ENCODE measurements at places on chromosomes 13 and 19.

DNA sequence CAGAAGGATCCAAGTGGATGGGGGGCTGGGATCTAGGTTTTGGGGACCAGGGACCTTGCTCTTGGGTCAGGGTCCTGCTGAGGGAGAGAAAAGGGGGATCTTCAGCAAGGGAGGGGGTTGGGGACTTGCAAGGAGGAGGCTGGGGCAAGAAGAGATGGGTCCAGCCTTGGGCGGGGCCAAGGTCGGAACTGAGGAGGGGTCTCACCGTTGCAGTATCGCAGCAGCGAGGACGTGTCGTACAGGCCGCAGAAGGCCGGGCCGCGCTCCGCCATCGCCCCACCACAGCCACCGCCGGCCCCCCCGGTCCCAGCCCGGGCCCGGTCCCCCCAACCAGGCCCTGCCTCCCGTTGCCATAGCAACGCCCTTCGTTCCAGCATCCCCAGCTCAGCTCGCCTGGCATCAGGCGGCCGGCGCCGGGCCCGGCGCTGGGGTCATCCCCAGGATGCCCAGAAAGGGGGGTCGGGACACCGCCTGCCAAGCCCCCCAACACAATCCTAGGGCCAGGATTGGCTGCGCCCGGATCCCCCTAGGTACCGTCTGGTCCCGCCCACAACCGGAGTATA, 6.0 kb upstream of the EML2 start:
- no peak for DNase-seq

- no peak for DNase-seq
Observed at GRCh38 chr13:63287926-63288325, 1872.3 kb upstream of the PCDH20 start.

DNA sequence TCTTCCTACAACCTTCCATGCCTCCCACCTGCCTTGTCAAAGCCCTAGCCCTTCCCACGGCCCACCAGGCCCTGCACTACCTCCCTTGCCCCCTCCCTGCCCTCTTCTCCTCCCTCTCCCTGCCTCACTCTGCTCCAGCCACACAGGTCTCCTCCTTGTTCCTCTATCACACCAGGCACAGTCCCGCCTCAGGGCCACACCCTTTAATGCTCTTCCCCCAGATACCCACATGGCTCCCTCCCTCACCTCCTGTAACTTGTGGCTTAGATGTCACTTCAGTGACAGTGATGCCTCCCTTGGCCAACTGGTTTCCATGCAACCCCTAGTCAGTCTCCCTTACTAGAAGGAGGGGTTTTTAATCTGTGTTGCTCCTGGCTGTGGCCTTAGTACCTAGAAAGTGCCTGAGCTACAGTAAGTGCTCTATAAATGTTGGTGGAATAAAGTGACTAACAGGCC, 1.3 kb downstream of the SIRT6 start:
- no peak for DNase-seq

- no peak for DNase-seq
Observed at GRCh38 chr19:13499692-13500091, 6.6 kb downstream of the CACNA1A start.

GRCh38 chr19:15507068-15508034, 974 bp upstream of the CYP4F22 start:
- no peak for DNase-seq

- no peak for DNase-seq
Observed at GRCh38 chr13:30924721-30925120, 7.7 kb upstream of the TEX26 start.

DNA sequence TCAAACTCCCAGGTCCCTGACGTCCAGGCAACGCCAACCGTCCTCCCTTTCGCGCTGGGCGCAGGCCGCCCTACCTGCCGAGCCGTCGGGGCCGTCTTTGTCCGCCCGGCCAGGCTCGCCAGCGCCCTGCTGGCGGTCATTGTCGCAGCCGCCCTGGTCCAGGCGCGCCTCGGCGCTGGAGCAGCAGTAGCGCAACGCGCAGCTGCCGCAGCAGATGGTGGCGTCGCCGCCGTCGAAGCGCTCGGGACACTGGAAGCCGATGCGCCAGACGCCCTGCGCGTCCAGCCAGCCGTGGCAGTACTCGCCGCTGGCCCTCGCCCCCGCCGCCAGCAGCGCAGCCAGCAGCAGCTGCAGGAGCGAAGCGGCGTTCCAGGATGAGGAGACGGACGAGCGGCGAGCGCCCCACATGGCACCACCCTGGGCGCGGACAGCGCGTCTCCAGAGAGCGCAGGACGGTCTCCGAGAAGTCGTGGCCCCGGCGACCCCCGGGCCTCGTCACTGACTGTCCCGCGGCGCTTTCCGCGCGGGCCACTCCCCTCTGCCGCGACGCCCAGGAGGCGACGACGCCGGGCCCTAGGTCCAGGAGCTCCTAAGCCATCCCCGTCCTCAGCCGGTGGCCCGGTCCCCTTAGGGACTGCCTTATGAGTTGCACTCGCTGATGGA, 1.1 kb downstream of the SHISA2 start:
- no peak for DNase-seq

DNA sequence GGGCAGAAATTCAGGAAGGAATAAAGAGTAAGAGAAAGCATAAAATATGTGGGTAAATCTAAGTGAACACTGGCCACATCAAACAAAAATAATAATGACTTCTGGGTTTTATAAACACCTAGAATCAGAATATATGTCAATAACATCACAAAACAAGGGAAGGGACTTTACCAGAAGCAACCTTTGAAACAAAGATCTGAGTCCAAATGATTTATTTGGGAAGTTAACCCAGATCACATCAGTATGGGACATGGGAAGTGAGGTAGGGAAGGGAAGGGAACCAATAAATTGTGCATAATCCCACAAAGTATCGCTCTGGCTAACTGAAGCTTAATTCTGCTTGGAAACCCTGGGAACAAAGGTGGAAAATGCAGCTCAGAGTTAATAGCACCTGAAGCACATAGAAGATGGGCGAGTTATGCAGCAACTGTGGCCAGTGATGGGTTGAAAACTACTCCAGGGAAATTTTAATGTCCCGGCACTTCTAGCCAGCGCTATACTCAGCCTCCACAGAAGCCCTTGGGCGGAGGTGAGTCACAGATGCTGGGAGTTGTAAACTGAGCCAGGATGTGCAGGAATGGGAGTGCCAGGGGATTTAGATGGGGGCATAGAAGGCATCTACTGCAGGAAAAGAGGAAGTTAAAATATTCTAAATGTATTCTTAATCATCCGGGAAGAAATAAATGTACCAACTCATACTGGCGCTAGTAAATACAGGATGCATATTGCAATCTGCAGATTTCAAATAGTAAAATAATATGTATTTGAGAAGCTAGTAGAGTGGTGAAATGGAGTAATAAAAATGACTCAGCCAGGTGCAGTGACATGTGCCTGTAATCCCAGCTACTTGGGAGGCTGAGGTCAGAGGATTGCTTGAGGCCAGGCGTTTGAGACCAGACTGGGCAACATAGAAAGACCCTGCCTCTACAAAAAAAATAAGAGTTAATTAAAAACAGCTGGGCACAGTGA, 34.2 kb upstream of the CEBPG start:
- no peak for DNase-seq

GRCh38 chr13:39321574-39321973, 281.4 kb downstream of the LHFPL6 start:
- DNase-seq: no peak

DNA sequence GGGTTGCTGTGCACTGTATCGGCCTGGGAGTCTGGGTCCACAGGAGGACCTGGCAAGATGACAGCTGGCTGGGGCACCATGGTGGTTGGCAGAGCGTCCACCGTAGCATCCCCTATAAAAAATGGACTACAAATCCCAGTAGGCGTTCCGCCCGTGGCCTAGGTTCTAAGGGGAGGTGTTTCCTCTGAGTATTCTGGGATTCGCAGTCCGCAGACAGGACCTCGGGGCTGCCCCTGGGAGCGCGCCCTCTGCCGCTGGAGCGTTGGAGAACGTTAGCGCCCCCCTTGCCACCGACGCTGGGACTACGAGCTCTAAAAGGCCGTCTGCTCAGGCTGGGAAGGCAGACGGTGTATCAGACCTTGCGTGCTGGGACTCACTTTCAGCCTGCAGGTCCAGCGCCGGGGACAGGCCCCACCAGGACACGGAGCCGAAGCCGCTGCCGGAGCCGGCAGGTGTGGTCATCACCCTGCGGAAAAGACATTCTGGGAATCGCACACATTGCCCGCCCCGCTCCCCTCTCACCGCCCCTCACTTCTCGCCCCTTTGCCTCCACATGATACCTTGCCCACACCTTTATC, 372 bp downstream of the DNAAF3 start:
- no peak for DNase-seq

GRCh38 chr13:113573065-113573464, 11.5 kb upstream of the TFDP1 start:
- DNase-seq: no peak

DNA sequence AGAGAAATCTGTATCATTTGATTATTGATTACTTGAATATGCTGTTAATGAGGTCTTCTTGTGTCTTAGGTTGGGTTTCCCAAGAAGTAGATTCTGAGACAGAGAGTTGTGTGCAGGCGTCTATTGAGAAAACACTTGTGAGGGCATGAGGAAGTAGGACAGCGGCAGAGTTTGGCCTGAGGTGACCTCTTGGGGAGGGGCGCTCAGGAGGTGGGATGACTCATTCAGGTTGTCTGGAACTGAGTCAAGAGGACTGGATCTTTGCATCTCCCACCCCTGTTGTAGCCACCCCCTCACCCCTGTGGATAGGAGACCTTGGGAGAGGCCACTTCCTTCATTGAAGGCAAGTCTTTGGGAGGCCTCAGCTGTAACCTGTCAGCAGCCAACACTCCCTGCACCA, 35.2 kb upstream of the WDFY2 start:
- no peak for DNase-seq

DNA sequence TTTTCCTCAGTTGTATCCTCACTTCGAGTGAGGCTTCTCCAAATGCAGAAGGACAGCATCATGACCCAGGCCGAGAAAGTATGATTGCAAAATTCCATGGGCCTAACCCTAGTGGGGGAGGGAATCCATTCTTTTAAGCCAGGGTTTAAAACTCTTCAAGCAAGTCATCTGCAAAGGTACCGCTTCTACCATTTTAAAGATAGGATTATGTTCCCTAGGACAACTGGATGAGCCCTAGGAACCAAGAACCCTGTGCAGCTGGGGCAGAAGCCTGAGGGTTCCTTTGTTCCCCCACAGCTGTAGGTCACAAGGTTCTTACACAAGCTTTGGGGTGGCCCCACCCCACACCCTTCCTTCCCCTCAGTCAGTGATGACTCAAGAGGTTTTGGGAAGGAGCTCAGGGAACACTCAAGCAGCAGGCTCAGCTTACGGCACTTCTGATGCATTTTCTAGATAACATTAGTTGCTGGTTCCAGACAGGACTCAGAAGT, 13.5 kb downstream of the ARL11 start:
- no peak for DNase-seq

DNA sequence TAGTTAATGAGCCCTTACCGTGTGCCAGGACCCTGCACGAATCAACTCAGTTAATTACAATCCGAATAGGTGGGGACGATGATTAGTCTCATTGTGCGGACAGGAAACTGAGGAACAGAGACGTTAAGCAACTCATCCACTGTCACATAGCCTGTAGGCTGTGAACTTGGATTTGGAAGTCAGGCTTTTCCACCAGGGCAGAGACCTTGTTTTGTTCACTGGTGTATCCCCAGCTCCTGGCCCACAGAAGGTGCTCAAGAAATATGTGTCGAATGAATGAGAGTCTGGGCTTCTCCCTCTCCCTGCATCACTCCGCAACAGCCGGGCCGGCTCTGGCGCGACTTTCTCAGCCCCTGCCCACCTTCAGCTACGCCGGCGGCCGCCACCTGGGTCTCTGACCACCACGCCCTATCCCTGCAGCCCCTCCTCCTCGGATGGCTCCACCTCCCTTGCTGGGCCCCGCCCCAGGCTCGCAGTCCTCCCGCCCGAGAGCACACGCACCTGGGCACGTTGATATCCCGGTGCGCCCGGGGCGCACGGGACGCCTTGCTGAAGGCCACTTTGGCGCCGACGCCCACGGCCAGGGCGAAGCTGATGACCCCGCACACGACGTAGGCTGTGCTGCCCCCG, 1.3 kb downstream of the SHISA7 start:
- no peak for DNase-seq

DNA sequence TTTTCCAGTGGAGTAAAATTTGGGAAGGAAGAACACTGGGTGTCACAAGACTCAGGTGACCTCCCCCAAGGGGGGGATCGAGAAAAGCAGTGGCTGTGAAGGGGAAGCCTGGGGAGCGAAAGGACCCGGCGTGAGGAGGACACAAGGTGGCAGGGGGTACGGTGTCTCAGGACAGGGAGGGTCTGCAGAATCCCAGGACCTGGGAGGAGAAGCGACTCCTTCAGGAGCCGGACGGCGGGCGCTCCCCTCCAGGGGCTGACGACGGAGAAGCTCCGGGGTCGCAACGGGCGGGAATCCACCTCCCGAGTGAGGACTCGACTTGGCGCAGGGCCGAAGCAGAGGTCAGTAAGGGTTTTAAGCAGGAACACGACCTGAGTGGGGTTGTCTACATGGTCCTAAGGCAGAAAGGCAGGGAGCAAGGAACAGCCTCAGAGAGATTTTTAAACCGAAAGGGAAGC, 529 bp downstream of the ZNF836 start:
- DNase-seq: no peak

- no peak for DNase-seq
Observed at GRCh38 chr19:6292006-6292405, 12.2 kb upstream of the MLLT1 start.

DNA sequence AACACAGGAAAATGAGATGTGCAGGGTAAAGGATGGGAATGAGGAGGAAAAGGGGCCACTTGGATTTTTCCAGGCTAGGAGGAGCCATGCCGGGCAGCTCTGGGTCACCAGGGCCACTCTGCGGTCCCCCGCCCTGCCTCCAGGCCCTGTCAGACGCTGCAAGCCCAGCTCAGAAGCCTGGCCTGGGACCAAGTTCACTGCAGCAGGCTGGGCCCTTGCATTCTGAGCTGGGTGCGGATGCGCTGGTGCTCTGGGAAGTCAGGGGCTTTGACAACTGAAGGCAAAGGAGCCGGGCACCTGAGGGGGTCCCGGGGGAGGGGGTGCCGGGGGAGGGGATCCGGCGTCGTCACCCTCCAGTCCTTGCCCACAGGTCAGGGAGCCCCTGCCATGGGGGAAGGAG, 77.5 kb downstream of the WTIP start:
- no peak for DNase-seq

DNA sequence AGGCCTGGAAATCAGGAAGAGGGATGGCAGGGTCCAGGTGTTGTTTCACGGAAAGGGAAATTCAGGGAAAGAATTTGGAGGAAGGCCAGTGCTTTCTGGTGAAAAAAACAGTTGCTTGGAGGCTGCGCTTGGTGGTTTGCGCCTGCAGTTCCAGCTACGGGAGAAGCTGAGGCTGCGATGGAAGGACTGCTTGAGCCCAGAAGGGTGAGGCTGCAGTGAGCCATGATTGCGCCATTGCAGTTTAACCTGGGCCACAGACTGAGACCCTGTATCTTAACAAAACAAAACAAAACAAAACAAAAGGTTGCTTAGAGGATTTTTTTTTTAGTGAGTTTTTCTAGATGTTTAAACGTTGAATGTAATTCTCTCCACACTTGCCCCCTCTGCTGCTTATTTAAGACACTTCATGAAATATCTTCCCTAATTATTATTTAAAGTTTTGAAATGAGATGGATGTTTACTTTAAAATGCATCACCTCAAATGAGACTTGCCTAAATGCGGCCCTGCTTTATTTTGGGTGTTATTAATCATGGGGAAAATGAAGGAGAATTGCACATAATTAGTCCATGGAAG, 75.4 kb upstream of the TRPC4 start:
- no peak for DNase-seq

- no peak for DNase-seq
Observed at GRCh38 chr13:32224916-32225315, 90.2 kb downstream of the ZAR1L start.

- DNase-seq: no peak
Observed at GRCh38 chr19:10279737-10280442, 6.9 kb upstream of the ICAM4 start.

- DNase-seq: no peak
Observed at GRCh38 chr13:82976499-82976898, 905.8 kb downstream of the SLITRK1 start.

GRCh38 chr13:86992251-86992650, 678.9 kb upstream of the SLITRK5 start:
- no peak for DNase-seq
